ENCODE measurements at places on chromosomes 13 and 19.

DNA sequence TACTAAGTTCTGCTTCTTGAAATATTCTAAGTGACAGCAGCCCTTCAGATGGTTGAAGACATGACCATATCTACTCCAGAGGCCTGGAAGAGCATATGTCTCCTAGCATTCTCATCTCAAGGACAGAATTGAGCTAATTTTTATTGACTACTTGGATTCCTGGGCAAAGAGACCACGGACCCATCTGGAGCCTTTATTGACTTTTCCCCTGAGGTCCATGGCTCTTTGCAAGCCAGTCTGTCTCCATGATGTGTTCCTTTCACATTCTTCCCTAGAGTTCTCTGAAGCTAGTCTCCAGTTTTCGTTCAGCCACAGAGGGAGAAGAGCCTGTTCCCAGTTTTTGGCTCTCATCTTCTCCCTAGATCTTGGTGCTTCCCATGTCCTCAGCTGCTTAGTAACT, 202.7 kb downstream of the PCCA start:
- DNase-seq = no peak

GRCh38 chr19:45158503-45159209, 2.1 kb downstream of the NKPD1 start:
- no peak for DNase-seq

GRCh38 chr13:29901710-29902631, 51.6 kb upstream of the UBL3 start:
- DNase-seq = peak; percentile 39

GRCh38 chr19:5929179-5929578, 15.1 kb downstream of the CAPS start:
- DNase-seq = no peak

DNA sequence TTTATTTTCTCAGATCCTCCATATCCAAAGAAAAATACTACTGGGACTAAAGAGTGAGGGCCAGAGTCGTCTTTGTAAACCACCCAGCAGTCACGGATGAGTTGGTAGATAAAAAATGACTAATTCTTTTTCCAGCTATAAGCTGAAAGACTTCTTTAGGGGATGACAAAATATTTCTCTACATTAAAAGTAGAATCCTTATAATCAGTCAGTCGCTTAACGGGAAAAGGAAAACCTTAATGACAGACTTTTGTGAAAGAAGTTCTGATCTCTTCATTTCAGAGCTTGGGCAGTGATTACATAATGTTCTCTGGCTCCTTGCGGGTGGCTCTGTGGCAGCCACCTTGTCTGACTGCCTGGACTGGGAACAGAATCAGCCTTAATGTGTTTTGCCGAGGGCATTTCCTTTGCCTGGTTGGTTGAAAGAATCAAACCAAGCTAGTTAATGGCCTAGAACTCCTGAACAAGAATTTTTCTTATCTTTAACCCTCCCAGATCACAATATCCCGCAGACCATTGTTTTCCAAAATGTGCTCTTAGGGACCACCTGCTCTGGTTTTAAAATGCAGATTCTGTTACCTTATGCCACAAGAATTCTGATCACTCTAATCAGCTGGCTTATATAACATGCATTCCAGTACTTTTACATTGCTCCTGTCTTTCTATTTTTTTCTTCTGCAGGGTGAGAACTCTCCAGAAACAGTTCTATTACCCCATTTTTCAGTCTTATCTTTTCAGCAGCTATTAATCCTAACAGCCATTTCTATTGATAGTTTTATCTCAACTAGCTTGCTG, 2.5 kb downstream of the ITM2B start:
- DNase-seq = no peak

DNA sequence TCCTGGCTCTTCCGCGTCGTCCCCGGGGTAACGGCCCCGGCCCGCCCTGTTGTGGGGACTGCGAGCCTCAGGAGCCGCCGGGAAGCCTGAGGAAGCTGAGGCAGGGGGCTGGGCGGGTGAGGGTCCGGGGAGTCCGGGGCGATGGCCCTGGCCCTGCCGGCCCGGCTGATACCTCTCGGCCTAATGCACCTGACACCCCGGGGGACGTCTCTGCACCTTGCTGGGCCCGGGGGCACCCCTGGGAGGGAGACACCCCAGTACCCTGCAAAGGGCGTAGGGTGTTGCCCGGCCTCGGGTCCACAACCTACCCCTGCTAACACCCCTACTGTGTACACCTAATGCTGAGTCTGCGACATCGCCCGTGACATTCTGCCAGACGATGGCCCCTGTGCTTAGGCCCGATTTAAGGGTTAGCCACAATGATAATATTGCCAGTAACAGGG, 410 bp downstream of the PIN1 start:
- DNase-seq = no peak

DNA sequence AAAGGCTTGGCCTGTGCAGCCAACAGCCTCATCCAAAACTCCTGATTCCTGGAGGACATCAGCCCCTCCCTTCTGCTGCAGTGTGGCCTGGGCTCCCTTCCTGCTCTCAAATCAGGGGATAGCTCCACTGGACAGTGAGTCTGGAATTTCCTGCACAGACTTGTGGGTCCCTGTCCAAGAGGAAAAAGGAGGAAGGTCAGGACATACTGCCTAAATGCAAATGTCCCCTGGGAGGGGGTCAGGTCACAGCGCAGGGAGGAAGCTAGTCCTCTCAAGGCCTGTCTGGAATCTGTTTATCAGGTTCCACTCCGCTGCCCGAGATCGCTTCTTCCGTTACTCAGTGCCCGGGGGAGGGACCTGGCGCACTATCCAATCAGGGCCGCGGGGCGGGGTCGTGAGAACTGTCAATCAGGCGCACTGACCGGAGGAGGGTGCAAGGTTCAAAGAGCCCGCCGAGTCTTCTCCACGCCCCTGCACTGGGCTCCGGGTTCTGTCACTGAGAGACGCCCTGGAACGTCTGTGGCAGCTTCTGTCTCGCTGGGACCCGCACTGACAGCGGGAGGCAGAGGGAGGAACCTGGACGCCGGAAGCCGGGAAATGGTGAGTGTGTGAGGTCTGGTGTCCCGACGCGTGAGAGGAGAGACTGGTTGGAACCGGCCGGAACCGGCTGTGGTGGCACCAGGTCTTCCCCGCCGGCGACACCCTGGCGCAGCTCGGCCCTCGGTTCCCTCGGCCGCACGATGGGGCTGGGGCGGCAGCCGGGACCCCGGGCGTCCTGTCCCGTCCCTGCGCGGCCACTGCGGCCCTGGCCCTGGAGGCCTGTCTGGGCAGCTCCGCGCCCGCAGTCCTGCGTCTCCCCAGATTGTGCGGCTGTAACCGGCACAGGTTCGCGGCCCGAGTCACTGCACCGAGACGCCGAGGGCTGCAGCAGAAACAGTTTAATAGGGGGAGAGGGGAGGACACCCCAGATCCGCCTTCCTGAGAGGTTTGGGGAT, at the start of gene ZNF441:
Gene ZNF441, plus strand, starts transcription at position 404 of the 995 bp plus-strand sequence. Its CDS starts 194 bp downstream, at position 598.
- DNase-seq = peak; percentile 99

DNA sequence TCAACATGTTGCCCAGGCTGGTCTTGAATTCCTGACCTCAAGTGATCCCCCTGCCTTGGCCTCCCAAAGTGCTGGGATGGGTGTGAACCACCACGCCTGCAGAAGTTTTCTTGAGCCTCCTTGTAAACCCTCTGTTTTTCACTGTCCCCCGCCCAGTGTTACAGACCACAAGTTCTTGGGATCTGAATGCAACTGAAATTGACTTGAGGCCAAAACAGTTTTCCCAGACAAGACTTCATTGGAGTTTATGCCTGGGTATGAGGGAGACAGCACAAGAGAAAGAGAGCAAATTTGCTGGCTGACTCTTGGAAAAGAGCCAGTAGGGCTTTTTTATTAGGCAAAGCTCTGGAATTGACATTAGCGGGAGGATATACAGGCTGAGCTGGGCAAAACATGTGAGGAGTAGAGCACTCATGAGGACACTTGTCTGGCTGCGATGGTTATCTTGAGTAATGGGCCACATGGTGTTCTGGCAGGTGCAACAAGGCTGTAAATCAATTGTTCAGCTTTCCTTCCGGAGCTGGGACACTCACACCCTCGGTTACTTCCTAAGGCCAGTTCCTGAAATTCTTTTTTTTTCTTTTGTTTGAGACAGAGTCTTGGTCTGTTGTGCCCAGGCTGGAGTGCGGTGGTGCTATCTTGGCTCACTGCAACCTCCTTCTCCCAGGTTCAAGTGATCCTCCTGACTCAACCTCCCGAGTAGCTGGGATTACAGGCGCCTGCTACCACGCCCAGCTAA, 12.7 kb upstream of the HNRNPL start:
- no peak for DNase-seq

GRCh38 chr13:105616333-105617075, 919.0 kb downstream of the EFNB2 start:
- DNase-seq = no peak

GRCh38 chr19:47479701-47480503, 4.1 kb downstream of the KPTN start:
- DNase-seq = no peak

GRCh38 chr13:113297370-113298042, 467 bp downstream of the LAMP1 start:
- DNase-seq = peak; percentile 58

- DNase-seq = no peak
Measured at GRCh38 chr13:113231306-113232207, 22.1 kb downstream of the CUL4A start.

DNA sequence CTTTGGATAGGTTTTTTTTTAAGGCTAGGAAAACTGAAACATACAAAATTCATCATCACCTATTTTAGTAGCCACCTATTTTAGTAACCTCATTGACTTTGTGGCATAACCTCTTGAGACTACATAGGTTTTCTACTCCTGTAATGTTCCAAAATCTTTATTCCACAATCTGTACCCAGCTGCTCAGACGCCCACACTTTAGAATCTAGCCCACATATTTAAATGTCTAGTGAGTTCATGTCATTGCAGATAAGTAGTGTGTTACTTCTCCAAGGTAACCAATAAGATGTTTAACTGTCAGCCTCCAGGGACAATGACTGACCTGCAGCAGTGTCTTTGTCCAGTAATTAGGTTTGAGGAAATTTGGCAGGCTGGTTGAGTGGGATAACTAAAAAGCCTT, 330.2 kb downstream of the MZT1 start:
- DNase-seq = no peak

DNA sequence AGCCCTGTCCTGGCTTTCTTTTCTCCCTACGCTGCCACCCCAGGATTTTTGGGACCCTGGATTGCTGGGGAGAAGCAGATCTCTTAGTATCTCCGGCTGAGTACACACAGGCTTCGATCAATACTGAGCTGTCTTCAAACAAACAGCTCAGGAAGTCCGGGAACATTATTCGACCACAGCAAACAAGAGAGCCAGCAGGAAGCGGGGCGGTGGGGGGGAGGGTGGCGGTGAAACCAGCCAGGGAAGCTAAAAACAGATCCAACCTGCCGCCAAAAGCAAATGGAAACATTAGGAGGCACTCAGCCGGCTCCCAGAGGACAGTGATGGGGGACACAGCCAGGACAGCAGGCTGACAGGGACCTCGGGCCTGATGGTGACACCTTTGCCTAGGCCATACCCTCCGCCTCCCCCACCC, 12.2 kb upstream of the BCAM start:
- no peak for DNase-seq

DNA sequence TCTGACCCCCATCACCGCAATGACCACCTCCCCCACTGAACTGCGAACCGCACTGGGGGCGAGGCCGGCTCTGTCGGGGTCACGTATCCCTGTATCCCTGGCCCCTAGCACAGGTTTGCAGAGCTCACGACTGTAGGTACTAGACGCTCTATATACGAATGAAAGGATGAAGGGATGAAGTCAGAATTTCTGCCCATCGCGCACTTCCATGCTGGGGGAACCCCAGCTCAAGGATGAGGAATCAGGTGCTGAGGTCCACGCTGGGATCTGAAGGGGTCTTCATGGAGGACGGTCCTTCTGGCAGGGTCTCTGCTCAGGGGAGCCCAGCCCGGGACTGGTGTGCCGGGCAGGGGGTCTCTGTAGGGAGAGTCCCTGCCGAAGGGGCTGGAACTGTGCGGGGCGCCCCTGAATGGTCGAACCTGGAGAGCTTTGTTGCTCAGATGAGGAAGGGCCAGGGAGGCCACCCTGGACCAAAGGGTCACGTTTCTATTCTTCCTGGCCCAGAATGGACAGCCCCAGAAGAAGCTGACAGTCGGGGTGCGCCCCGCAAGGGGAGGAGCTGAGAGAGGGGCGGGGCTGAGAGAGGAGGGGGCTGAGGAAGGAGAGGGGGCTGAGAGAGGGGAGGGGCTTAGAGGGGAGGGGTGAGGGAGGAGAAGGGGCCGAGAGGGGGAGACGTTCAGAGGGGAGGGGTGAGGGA, 37.9 kb upstream of the SEMA6B start:
- peak; percentile 35 for DNase-seq

DNA sequence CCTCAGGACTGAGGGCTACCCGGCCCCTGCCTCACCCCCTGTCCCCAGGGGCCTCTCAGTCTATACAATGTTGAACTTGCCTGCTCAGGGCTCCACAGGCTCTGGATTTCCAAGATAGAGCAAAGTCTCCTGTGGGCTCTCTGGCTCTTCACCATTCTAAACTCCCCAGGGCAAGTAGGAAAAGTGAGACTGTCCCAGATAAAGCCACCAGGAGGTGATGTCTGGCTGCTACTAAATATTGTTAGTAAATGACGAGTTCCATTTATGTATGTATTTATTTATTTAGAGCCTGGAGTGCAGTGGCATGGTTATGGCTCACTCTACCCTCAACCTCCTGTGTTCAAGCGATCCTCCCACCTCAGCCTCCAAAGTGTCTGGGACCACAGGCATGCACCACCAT, 73.6 kb upstream of the SIAH3 start:
- DNase-seq = no peak

DNA sequence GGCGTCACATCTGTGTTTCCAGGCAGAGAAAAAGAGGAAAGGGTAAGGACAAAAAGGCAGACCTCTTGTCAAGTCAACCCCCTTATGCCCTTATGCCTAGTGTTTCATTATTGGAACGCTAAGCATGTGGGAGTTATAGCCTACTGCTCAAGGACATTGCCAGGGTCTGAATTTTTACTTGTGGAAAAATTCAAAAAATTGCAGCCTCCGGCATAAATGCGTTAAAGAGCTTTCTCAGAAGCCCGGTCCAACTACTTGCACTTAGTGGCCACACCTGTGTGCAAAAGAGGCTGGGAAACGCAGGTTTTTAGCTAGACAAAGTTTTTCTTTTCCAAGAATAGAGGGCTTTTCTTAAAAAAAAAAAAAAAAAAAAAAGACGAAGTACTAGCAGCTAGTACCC, 139.8 kb downstream of the DPF1 start:
- no peak for DNase-seq

- no peak for DNase-seq
Measured at GRCh38 chr13:102589301-102589822, 7.4 kb upstream of the TPP2 start.
